ENCODE measurements at places on chromosomes 11 and 22.

DNA sequence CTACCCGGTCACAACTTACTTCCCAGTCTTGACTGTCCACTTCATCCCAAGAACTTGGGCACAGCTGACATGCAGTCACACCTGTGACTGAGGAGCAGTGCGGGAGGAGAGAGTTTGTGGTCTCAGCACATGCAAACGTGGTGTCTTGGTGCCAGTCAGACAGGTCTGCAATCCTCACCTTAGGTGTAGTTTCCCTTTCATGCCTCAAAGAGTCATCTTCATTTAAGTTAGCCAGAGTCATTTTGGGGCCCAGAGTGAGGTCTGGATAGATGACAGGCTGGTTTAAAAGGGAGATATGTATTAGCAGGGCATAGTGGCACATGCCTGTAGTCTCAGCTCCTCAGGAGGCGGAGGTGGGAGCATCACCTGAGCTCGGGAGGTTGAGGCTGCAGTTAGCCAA is 108.5 kb upstream of the SORL1-AS1 start:
- no peak for DNase-seq

DNA sequence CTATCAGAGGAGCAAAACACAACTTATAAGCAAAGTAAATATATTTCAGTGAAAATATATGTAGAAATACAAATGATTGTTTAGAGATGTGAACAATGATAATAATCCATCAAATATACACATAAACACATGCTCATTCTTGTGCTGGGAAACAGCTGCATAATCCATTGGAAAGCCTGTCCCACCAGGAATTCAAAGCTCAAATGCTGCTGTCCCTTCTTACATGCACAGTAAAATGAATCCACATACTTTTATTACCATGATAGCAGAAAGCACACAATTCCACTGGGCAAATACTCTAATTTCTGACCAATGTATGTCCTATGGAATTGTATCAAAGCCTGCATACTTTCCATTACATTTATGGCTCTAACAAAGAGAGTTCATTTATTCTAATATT is 44.5 kb downstream of the SOX6 start:
- DNase-seq: no peak

GRCh38 chr22:43897751-43898261 is 6.0 kb upstream of the PNPLA5 start:
- peak; percentile 56 for DNase-seq

DNA sequence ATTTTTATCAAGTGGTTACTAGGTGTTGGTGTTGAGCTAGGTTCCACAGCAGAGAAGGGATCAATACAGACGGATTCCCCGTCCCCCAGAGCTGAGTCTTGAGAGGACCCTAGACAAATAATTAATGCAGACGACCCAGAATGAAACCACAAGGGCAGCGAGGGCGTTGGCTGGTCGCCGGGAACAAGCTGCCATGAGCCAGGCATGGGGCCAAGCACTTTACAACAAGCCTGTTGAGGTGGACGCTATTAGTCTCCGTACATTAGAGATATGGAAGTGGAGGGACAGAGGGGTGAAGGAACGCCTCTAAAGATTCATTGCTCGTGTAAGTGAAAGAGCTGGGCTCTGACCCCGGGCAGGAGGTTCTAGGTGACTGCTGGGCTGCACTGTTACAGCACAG is 77.1 kb upstream of the EIF3D start:
- no peak for DNase-seq

DNA sequence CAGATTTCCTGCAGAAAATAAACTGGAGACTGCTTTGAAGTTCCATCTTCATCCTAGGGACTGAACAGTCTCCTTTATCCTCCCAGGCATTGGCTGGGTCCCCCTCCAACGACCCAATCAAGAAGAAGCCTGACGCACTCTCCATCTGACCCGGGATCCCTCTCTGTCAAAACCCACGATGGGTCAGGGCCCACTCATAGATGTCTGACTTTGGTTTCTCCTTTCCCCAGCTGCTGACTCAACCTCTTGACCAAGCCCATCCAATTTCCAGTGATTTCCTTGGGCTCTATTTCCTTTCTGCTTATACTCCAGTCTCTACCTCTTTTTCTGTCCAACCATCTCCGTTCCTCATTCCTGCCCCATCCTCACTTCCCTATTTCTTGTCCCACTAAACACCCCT is 189.7 kb downstream of the MIAT start:
- no peak for DNase-seq

DNA sequence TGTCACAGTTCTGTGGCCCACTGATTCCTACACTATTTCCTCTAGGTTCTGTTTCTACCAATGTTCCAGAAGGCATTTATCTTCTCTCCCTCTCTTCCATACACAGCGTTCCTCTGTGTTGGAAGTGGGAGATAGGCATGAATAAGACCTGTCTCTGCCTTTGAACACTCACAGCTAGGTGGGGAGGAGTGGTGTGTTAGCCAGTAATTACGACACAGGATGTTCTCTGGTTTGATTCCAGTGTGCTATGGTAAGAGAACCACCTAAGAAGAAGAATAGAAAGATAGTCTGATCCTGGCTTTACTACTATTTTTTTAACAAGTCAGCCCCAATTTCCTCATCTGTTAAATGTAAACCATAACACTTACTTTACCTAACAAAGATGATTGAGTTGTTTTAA is 200.2 kb upstream of the MTMR2 start:
- no peak for DNase-seq

DNA sequence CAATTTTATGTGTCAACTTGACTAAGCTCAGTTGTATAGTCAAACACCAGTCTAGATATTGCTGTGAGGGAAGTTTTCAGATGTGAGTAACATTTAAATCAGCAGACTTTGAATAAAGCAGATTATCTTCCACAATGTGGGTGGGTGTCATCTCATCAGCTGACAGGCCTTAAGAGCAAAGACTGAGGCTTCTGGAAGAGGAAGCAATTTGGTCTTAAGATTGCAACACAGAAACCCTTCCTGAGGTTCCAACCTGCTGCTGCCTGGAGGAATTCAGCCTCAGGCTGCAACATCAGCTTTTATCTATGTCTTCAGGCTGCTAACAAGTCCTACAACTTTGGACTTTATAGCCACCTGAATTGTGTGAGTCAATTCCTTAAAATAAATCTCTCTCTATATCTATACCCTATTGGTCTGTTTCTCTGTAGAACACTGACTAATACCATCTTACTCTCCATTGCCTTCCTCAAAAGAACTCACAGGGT is 277.2 kb upstream of the PLET1 start:
- no peak for DNase-seq

- peak; percentile 20 for DNase-seq
Measured at GRCh38 chr11:57885298-57886050, 123.9 kb downstream of the CTNND1 start.

Data from AG08396 (cell line).